ENCODE measurements at places on chromosomes 11 and 22.

DNA sequence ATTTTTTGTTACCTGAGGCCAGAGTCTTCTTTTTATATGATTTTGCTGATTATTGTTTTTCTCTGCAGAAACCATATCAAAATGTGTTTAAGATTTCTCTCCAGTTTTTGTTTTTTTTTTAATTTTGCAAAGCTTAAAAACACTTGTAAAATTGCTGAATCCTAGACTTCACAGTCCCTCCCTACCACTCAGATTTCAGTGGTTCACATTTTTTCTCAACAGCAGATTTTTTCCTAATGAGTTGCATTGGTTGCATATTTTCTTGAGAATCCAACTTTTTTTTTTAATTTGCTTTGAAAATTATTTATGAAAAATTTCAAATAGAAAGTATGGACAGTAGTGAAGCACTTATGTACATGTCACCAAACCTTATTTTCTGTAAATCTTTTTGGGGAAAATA, 5.8 kb downstream of the ARL14EP start:
- DNase-seq: no peak

DNA sequence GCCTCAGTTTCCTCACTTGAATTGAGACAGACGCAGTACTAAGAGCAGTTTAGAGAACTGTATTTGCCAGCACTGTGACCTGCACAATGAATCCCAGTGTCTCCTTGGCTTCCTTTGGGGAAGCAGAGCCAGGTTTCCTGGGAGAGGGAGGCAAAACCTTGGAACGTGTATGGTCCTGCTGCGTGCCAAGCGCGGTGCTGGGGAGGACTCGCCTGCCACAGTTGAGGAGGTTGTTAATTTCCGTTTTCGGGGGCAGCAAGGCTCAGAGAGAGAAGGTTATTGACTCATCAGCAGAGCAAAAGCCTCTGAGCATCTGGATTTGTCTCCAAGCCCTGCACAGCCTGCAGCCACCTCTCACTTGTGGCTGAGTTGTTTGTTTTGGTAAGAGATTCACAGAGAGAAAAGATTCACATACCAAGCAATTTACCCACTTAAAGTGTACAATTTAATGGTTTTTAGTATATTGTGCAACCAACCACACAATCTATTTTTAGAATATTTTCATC, 10.8 kb downstream of the SYT12 start:
- no peak for DNase-seq

DNA sequence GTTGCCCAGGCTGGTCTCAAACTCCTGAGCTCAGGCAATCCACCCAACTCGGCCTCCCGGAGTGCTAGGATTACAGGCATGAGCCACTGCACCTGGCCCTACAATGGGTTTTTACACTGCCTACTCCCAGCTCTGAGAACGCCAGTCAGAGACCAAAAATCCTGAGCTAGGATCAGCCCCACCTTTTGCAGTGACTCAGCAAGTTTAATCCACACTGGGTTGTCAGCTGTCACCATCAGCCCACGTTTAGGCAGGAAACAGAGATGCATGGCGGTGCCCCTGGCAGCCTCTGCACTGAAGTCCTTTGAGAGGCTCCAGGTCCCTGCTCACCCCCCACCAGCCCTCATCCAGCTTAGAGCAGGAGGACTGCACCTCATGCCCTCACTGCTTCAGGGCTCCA, 117.6 kb downstream of the ARHGAP8 start:
- DNase-seq: no peak

GRCh38 chr11:2928605-2929530, at the start of gene PHLDA2:
Gene PHLDA2, minus strand, starts transcription at chr11:2929420. Its CDS starts 56 bp downstream, at chr11:2929364.
- DNase-seq: peak; percentile 39

DNA sequence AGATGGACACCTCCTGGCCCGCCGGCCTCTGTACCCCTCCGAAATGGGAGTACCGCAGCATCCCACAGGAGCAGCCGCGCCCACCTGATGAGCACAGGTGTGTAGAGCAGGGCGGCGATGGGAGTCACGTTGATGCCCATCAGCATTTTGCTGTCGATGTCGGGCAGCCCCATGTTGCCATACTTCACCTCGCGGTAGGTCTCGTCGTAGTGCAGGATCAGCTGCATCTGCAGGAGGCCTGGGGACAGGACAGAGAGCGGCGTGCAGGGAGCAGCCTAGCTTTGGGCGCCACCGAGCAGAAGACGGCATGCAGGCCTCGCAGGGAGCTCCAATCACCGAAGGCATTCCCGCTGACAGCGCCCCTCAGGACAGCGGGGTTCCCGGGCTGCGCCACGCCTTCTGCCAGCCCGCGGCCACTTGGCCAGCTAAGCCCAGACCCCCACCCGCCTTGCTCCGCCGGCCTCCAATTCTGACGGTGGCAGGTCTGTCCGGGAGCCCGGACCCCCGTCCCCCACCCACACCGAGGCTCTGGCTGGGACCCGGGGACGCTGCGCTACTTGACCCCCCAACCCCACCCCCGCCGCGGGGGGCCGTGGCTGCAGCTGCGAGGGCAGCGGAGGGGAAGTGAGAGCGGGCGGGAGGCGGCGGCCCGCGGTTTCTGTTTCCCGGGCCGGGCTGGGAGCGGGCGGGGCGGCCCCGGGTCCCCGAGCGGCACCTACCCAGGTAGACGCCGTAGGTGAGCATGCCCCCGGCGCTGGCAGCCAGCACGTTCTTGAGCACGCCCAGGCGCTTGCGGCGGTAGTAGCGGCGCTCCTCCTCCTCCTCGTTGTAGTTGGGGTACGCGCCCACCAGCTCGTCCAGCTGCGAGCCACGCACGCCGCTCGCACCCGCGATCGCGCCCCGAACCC, 705 bp downstream of the UNC93B1 start:
- peak; percentile 40 for DNase-seq

DNA sequence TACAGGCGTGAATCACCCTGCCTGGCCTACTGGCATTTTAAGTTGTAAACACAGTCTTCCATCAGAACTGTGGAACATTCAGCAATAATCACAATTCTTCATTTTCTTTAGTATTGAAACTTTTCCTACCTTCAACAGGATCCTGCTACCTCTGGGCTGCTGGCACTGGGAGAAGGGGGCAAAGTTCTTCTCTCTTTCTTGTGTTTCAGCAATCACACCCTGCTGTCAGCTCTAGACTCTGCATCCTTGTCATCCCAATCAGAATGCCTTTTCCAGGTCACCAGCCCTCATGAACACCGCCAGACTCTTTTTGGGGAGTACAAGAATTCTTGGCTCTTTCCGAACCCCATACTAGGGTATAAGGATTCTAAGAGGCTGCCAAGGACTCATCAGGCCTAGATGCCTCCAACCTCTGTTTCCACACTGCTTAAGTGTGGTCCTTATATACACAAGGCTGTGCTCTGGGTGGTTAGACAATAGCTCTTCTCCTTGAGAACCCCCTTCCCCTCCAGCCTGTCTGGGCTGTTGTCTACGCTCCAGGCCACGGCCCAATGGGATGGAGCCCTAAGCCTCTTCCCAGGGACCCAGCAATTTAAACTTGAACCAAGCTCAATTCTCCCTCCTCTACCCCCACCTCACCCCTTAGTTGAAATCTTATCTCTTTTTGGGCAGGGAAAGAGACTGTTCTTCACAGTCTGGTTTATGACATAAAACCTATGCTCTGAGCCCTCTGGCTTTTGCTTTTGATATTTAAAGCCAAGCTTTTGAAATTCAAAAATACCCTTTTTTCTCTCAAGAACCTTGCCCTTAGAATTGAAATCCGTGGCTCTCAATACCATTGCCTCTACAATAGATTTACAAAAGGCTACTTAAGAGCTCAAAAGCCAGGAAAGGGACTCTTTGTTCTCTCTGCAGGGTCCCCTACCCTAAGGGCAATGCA, 327.4 kb downstream of the BUD13 start:
- DNase-seq: no peak

GRCh38 chr11:70314730-70315129, 44.2 kb downstream of the PPFIA1 start:
- no peak for DNase-seq

GRCh38 chr11:43790444-43790794, 90.2 kb upstream of the ALKBH3 start:
- DNase-seq: no peak

DNA sequence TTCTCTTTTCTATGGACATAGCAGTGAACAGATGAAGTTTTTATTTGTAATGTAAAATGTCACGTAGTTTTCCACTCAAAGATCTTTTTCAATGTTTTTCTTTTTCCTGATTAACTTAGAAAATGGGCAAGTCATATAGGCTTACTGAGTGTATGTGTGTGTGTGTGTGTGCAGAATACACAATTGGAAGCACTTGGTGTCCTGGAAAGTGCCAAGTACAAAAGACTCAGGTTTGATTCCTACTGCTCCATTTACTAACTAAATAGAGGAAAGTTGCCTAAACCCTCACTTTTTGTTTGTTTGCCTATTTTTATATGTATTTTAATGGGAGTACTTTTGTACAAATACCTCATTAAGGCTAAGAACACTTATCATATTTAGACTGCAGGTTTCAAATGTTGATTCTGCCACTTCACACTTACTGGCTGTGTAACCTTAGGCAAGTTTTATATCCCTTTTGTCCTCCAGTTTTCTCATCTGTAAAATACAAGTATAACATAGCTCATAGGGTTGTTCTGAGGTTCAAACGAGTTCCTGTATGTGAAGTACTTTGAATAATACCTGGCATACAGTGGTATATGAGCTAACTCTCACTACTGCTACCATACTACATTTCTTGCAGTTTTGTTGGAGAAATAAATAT, 90.1 kb downstream of the TYR start:
- no peak for DNase-seq

DNA sequence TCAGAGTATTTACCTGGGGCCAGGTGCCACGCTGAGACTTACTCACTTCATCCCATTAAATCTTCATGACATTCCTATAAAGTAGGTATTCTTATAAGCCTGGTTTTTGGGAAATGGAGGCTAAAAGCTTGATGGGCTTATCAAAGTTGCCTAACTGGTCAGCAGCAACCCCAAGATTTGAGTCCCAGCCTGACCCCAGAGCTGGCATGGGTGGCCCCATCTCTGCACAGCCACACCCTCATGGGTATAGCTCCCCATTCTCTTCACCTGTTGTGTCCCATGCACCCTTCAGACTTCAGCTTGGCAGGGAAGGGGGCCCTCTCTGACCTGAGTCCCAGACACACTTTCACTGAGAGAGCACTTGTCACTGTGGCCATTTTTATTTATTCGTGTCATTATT, 37.4 kb upstream of the TP53I11 start:
- no peak for DNase-seq

DNA sequence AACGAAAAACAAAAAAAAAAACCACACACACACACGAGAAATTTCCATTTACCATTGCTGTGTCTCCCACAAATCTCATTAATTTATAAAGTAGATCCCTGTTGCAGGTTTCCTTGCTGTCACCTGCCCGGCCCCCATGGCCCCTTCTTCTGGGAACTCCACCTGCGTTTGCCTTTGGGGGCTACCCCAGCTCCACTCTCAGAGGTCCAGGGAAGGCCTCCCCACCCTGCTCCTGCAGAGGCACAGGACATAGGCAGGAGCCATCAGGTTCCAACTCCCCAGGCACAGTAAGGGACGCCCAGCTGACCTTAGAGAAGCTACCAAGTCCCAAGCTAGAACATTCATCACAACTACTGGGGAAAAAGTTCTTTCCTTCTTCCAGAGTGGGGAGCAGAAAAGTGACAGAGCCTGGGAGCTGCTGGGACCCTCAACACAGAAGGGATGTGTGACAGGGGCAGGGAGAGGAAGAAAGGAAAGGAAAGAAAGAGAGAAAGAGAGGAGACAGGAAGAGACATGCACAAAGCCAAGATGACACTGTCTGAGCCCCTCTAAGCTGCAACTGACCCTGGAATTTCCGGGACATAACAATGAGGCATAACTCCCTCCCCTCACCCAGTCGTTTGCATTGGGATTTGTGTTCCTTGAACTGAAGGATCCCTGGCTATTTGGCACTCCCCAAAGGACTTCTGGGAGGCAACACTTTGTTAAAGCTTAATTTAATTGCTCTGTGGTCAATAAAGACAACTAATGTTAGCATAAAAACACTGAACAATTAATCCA, 175.7 kb downstream of the SHANK2 start:
- no peak for DNase-seq

DNA sequence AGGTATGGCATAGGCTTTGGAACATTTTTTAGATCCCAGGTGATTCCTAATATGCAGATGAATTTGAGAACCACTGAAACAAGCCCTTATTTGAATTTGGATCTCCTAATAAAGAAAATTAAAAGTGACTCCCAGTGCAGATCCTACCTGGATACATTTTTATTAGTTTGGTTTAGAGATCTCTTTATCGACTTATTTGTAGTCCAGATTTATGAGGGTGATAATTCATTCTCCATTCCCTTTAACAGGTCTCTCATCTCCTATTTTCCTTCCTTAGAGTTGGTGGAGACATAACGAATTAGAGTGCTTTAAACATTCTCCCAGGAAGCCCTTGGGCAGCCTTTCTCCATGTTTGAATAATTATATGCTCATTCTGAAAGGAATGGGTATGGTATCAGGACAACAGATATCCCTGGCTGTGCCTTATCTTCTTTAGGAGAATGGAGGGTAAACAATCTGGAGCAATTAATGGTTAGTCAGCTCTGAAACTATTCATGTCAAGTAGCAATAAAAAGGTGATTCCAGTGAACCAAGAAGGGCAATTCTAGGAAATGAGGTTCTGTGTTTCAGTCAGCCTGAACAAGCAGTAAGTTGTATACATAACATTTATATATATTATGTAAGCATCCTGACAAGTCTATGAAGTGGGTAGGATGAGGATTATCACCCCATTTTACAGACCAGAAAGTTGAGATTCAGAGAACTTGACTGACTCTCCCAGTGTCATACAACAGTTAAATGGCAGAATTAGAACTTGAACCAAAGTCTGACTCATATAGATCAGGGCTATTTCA, 53.9 kb upstream of the RCE1 start:
- no peak for DNase-seq

- DNase-seq: no peak
These were observed 17.0 kb upstream of the CHKA start for GRCh38 chr11:68138237-68138636.

DNA sequence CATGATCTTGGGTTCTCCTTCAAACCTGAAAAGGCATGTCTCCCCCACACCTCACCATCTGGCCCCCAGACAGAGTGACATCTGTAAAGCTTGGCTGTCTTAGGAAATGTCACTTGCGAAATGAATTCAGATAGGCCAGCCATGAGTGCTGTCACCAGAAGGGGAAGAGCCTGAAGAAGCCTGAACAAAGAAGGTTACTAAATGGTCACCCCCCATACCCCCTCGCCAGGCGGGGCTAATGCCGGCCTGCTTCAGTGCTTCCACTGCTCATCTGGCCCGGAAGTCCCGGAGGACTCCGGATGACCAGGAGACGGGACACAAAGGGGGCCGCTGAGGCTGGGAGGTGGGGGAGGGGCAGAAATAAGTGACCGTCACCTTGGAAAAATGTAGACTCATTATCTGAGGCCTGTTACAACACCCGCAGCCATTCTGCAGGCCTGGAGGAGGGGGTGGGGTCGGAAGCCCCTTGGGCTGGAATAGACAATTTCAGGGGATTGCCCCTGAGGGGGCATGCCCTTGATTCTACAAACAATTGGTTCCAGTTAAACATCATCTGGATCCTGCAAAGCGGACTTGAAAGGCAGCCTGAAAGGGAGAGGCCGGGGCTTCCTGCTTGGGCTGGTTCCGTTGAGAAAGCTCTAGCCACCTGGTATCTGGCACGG, 43.2 kb downstream of the NAT10 start:
- DNase-seq: no peak

GRCh38 chr11:107699371-107700285, 12.2 kb downstream of the SLN start:
- no peak for DNase-seq

Measured in activated T-helper 1 cell treated with Interleukin-2 at 50 U/mL for 16 hours (primary cell).